ENCODE measurements at places on chromosomes 4 and X. TPM values are rescaled to one million over a fixed set of nuclear protein-coding genes. Genes with fewer than 3 reads are reported as not detected.

DNA sequence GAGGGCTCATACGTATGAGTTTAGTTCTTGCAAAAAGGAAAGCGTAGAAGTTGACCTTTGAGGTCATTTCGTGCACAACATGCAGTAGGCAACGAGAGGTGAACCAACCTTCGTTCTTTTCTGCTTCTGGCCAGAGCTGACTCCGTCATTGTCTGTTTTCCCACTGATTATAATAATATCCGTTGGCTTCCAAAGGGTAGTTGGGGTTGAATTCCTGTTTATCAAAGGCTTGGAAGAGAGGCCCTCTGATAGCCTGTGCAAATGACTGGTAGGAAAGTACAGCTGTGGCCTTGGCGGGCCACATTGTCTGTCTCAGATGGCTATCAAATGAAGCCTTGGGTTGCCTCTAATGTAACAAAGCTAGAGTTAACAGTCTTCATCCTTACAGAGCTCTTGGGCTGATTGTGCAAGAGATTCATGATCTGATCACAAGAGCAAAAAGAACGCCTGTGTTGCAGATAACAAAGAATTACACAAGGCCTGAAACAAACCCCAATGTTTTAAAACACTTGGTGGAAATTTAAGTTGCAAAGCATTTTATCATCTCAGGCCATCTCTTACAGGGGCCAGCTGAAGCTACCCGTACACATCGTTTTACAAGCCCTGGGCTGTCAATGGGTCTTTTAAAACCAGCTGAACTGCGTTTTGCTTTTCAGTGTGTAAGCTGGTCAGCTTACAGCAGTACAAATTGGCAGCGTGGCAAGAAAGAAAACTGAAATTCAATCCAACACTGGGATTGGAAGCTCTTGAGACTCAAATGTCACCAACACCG, 46.1 kb upstream of the FAM9C start:
- no peak for DNase-seq

GRCh38 chr4:158644356-158644755, 27.3 kb downstream of the C4orf46 start:
- no peak for DNase-seq

DNA sequence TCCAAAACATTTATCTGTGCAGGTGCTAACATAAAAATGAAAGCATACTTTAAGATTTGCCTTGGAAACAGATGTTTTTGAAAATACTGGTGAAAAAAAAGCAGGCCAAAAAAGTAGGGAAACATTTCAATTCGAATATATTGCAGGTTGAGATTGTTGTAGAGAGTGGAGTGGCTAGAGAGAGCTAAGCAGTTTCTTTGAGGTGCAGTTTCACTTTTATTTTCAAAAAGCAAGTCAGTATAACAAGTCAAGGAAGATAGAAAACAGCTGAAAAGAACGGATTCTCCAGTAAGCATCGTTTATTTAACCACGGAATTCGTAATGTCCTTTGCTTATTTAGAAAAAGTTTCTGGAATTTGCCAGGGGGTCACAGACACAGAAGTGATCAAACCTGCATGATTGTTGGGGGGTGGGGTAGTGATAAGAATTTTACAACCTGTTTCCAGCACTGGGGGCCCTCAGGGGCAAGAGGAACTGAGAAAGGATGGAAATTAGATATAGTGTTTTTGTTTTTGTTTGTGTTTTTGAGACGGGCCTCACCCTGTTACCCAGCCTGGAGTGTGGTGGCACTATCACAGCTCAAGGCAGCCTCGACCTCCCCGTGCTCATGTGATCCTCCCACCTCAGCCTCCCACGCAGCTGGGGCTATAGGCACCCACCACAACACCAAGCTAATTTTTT, 175.0 kb downstream of the TENM3 start:
- no peak for DNase-seq

DNA sequence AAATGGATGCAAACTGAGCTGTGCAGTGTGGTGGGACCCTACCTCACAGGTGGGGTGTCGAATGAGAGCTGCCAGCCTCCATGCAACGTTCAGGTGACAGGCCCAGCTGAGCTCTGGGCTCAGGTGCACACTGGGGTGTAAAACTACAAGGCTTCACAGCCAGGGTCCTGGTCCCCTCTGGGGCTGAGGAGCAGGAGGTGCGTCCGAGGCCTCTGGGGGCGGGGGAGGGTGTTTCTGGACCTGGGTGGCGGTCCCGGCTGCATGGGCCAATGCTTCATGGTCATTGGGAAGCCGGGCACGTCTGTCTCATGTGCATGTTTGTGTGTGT, 26.5 kb upstream of the SORCS2 start:
- peak; percentile 40 for DNase-seq

GRCh38 chr4:73053076-73053475, 16.4 kb downstream of the COX18 start:
- no peak for DNase-seq

DNA sequence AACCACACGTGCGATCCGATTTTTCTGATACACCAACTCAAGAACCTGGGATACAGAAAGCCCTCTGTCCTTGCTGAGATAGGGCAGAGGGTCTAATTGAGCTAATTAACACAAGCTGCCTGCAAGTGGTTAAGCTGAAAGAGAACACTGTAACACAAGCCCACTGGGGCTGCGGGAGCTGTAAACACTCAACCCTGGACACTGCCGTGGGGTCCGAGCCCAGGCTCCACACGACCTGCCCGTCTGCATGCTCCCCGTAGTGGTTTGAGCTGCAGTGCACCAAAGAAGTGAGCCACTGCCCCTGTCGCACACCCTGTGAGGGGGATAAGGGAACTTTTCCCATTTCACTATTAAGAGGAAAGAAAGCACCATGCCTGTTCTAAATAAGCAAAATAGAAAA, 54.6 kb downstream of the SPANXN3 start:
- no peak for DNase-seq

- DNase-seq = no peak
Measured at GRCh38 chrX:7050271-7050670, 97.2 kb upstream of the STS start.

- peak; percentile 26 for DNase-seq
Measured at GRCh38 chrX:53233536-53233935, 8.5 kb upstream of the KDM5C start.

- DNase-seq = peak; percentile 55
Measured at GRCh38 chrX:10134921-10135320, 21.9 kb upstream of the CLCN4 start.

DNA sequence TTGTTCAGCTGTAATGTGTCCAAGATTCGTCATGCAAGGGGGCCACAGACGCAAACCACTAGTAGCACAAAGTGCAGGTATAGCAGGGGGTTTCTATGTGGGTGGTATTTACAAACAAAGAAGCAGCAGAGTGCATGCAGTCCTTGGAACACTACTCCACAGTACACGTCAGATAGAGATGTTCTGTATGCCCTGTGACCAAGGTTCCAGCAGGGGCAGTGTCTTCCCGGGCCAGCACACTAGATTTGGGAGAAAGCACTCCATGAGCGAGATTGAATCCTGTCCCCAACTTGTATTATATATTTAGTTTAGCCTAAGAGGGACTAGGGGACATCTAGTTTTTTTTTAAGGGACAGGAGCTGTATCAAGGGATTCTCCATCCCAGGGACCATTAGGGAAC, 54.4 kb upstream of the ESX1 start:
- DNase-seq = no peak

- no peak for DNase-seq
Measured at GRCh38 chr4:115121351-115122043, 8.1 kb upstream of the NDST4 start.

- DNase-seq = no peak
Measured at GRCh38 chrX:72051589-72051988, 80.1 kb downstream of the RTL5 start.

DNA sequence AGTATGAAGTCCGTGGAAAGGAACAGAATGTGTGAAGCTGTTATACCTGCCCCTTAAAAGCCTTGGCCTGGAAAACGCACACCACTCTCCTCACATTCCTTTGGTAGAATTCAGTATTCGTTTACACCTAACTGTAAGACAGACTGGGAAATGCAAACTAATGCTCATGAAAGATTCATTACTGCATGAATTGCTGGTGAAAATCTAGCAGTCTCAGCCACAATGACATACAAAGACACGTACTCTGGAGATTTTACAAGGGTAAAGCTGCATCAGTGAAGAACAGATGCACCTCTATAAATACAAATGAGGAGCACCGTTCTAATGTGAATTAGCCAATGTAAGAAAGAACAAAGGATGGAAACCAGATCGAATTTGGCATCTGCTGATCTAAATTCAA, 2051.3 kb downstream of the PCDH7 start:
- no peak for DNase-seq

GRCh38 chrX:19063030-19063429, 59.2 kb downstream of the ADGRG2 start:
- no peak for DNase-seq

DNA sequence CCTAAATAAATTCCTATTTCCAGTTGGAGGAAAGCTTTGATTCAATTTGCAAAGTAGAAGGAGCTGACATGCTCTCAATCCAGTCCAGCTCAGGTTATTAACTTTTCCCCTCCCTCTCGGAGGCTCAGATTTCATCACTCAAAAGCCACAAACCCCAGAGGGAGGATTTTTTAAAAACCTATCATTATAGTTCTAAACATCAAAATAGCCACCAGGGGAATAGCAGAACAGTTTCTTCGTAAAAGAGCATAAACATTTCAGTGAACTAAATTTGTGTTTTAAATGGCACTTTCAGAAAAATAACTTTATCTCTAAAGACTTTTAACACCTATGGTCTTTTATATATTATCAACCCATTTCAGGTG, 8.8 kb downstream of the GPRIN3 start:
- no peak for DNase-seq

GRCh38 chrX:39631276-39632229, 466.2 kb downstream of the BCOR start:
- no peak for DNase-seq

RTL9 gene
- 0.09 TPM for total RNA-seq

DUSP9 gene
- not detected for total RNA-seq

POLN gene
- 3.2 TPM for total RNA-seq

UGT2B10 gene
- total RNA-seq = not detected

MSANTD1 gene
- total RNA-seq = 3.5 TPM

Data from aorta (tissue), 5 donors.